Activated CD8-positive, alpha-beta T cell treated with anti-CD3 and anti-CD28 coated beads, Interleukin-2, amount 10 ng/mL, durations not matched to agents 7 days and 5 days (primary cell): ENCODE measurements at places on chromosomes 11 and 22. TPM values are rescaled to one million over a fixed set of nuclear protein-coding genes. Genes with fewer than 3 reads are reported as not detected.

DNA sequence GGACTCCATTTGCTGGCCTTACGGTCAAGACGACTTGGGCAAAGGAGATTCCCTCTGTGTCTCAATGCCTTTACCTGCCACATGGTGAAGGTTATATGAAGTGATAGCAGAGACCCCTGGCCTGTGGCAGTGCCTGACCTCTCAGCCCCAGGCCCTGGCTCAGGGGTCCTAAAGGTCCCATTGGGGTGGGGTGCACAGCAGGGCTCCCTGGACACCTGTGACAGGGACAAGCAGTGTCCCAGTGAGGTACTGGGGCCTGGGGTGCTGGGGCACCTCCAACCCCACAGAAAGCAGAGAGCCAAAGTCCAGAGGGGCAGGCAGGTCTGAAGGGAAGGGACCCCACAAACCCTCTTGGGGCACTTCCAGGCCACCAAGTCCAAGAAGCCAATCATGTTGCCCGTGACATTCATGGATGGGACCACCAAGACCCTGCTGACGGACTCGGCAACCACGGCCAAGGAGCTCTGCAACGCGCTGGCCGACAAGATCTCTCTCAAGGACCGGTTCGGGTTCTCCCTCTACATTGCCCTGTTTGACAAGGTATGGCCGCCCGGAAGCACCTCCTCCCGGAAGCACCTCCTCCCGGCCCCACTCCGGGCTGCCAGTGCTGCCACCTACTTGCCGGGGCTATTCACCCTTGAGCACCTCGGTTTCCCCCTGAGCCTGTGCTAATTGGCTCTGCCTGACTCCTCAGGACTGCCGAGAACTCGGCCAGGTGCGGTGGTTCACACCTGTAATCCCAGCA is 62.5 kb downstream of the MYO7A start:
- H3K4me3 ChIP-seq: no peak overlapping the region
- no peak overlapping the region for H3K27ac ChIP-seq
- no peaks in the 10 kb centered on the region for H3K36me3 ChIP-seq
- H3K4me1 ChIP-seq: no peaks in the 10 kb centered on the region
- no peak for DNase-seq
- H3K27me3 ChIP-seq: peaks cover 4% of the 10 kb centered on the region

GRCh38 chr11:116607027-116607426 is 165.8 kb downstream of the BUD13 start:
- DNase-seq: no peak
- no peaks in the 10 kb centered on the region for H3K4me1 ChIP-seq
- H3K27me3 ChIP-seq: no peaks in the 10 kb centered on the region
- H3K27ac ChIP-seq: no peak overlapping the region
- no peaks in the 10 kb centered on the region for H3K36me3 ChIP-seq

GRCh38 chr11:1208394-1209261 is 14.2 kb upstream of the MUC5B start:
- no peak overlapping the region for H3K27ac ChIP-seq
- no peak for DNase-seq
- no peaks in the 10 kb centered on the region for H3K4me1 ChIP-seq

DNA sequence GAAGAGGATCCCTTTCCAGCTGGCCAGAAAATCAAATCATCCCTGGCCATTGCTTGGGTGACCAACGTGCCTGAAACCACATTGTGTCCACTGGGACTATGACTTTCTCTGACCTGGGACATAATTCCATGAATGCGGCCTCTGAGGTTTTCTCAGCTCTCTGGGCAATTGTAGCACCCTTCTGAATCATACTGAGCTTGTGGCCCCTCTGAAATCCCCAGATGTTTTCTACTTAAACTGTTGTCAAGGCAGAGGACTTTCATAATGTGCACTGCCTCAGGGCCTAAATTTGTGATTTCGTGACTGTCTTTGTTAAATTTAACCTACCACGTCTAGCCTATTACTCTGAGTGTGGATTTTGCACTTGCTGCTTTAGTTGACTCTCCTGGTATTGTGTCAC is 321.1 kb upstream of the PLET1 start:
- H3K36me3 ChIP-seq: no peaks in the 10 kb centered on the region
- no peak overlapping the region for H3K4me3 ChIP-seq
- H3K27me3 ChIP-seq: peaks cover 14% of the 10 kb centered on the region
- H3K4me1 ChIP-seq: no peaks in the 10 kb centered on the region
- DNase-seq: no peak

GRCh38 chr11:17992916-17993315 is 19.9 kb downstream of the SERGEF start:
- H3K27ac ChIP-seq: no peak overlapping the region
- H3K4me3 ChIP-seq: no peak overlapping the region
- no peak for DNase-seq
- no peaks in the 10 kb centered on the region for H3K27me3 ChIP-seq
- peaks cover 20% of the 10 kb centered on the region for H3K36me3 ChIP-seq

DNA sequence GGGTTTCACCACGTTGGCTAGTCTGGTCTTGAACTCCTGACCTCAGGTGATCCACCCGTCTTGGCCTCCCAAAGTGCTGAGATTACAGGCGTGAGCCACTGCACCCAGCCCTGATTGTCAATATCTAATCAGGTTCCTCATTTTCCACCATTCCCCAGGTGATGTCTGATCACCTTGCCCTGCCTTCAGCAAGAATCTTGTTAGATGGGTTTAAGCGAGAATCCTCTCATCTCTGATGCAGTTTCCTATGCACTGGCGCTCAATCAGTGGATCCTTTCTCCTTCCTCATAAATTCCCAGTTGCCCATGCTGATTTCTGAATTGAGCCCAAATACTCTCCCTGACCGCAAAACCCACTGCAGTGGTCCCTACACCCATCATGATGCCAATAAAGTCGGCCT is 664 bp upstream of the ZC3H7B start:
- H3K4me1 ChIP-seq: peaks cover 29% of the 10 kb centered on the region
- peak overlapping the region; percentile 63 for H3K27ac ChIP-seq
- no peak for DNase-seq
- H3K27me3 ChIP-seq: no peaks in the 10 kb centered on the region

The MMP8 gene
- not detected for total RNA-seq

The SIAE gene
- total RNA-seq: 5.7 TPM

The C11orf87 gene
- total RNA-seq: not detected

The ESAM gene
- 0.50 TPM for total RNA-seq

The LRRC75B gene
- total RNA-seq: 1.3 TPM
